Astrocyte of the cerebellum (primary cell): ENCODE measurements at places on chromosomes 1 and 21.
A peak's percentile ranks its signal among the peaks of the same experiment; 100 is the strongest.

DNA sequence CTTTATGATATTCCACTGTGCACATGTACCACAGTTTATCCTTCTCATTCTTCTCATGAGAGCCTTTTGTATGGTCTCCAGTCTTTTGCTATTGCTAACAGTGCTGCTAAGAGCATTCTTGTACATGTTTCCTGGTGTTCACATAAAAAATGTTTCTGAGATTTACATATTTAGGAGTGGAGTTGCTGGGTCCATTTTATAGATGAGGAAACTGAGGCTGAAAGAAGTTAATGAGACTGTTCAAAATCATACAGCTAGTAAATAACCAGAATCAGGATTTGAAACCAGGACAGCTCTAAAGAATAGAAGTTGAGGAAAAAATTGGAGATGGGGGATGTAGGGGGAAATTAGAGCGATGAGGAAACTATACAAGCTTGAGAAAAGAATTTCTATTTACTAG lies 27.8 kb upstream of the RGS16 start:
- DNase-seq: no peak

GRCh38 chr1:33152685-33153432 lies 29.0 kb downstream of the TRIM62 start:
- no peak for DNase-seq

- DNase-seq: no peak
Measured at GRCh38 chr1:1179346-1179982, 5.8 kb downstream of the TTLL10 start.

GRCh38 chr1:150576367-150576711 lies 3.1 kb downstream of the MCL1 start:
- no peak for DNase-seq

DNA sequence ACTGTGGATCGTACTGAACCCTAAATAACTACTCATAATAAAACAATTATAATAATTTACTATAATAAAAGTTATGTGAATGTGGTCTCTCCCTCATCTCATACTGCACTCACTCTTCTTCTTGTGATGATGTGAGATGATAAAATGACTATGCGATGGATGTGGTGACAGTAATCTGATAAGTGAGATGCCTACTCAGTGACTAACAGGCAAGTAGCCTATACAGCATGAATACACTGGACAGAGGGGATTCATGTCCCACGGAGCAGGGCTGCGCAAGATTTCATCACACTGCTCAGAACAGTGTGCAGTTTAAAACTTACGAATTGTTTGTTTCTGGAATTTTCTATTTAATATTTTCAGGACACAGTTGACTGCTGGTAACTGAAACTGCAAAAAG lies 304.0 kb downstream of the DUSP10 start:
- no peak for DNase-seq

DNA sequence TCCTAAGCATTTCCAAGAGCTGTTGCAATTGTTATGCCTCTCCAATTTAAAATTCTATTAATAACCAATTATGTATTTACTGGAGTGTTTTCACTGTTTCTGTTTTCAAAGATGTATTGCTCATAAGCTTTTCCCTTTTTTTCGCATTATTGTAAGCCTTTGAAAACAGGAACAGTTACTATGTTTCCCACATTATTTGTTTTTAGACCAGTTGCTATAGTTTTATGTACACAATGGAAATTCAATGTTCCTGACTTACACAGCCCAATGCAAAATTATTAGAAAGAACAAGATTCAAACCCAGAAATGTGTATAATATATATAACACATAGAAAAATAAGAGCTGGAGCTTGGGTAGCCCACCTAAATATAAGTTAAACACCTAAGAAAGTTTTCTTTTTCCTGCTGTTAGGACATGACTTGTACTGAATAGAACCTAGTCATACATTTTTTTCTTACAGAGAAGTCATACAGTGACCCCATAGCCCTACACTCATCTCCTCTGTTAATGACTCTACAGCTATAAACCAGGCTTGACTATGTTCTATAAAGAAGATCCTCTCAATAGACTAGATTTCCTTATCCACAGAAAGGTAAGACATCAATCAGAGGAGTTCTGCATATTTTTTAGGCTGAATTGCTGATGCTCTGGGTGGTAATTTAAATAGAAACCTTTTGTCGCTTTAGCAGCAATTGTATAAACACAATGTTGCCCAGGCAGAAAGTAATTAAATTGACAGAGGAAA lies 299.6 kb downstream of the USH2A start:
- DNase-seq: no peak

DNA sequence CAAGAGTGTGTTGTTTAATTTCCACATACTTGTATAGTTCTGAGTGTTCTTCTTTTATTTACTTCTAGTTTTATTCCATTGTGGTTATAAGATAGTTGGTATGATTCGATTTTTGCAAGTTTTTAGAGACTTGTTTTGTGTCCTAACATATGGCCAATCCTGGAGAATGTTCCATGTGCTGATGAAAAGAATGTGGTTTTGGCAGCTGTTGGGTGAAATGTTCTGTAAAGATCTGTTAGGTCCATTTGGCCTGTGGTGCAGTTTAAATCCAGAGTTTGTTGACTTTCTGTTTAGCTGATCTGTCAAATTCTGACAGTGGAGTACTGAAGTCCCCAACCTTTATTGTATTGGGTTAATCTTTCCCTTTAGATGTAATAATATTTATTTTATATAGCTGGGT lies 19.5 kb upstream of the TIPRL start:
- no peak for DNase-seq

DNA sequence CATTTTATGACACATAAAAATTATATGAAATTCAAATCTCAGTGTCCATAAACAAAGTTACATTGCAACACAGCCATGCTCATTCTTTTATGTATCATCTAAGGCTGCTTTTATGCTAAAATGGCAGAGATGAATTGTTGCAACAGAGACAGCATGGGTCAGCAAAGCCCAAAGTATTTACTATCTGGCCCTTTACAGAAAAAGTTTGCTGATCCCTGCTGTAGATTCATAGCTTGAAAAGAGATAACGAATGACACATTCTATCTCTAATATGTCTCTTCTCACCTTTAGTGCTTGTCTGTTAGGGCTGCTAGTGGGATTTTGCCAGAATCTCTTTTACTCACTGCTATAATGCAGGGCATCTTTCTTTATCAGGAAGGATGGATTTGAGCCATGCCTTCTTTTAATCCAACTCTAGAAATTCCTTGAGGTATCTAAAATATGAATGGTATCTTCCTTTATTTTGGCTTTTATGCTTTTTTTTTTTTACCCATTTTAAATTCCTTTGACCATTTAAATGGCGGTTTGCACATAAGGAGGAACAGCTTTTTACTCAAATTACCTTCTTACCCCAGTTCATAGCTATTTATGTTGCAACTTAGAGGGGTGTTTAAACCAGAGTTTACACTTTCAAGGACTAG lies 598.2 kb downstream of the PLPP3 start:
- DNase-seq: no peak

DNA sequence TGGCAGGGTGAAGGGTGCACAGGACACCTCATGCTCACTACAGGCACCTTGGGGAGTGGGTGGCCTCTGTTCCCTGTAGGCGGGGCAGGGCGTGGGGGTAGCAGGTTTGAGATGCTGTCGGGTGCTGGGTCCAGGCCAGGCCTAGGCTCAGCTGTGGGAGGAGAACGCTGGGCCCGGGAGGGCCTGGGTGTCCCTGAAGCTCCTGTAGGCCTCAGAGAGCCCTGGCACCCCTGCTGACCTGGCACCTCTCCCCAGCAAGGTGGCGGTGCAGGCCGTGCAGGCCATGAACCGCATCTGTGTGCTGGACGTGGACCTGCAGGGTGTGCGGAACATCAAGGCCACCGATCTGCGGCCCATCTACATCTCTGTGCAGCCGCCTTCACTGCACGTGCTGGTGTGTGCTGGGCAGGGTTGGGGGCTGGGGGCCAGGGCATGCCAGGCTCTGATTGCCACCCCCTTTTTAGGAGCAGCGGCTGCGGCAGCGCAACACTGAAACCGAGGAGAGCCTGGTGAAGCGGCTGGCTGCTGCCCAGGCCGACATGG lies 2.5 kb upstream of the GJC2 start:
- no peak for DNase-seq

GRCh38 chr1:17914131-17914530 lies 159.0 kb downstream of the ACTL8 start:
- no peak for DNase-seq

DNA sequence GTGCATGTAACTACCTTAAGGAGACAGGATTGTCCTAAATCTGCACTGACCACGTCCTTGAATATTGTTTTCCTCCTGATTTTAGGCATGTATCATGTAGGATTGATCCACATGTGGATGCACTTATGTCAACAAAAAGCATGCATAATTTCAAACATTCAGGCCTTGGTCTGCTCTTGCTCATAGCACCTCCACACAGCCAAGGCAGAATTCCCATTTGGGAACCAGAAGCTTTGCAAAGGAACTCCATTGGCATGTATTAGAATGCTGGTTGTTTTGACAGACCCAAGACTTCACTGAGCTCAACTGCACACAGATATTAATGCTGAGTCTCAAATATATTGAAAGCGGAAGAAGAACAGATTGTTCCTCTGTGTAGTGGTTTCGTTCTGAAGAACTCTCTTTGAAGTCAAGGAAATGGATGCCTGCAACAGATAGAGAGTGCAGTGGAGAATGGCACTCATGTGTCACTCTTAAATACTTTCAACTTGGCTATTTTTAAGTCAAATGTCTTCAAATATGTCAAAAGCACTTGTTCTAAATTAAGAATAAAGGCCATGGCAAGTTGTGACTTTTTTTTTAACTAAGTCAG lies 387.6 kb downstream of the LTN1 start:
- no peak for DNase-seq

GRCh38 chr1:201169203-201169602 lies 14.9 kb upstream of the TMEM9 start:
- no peak for DNase-seq

- DNase-seq: no peak
Measured at GRCh38 chr1:6100861-6101783, 55.4 kb downstream of the KCNAB2 start.

GRCh38 chr1:20978413-20978812 lies 191.3 kb upstream of the HP1BP3 start:
- DNase-seq: no peak

GRCh38 chr1:32693455-32694174 lies 9.0 kb downstream of the SYNC start:
- no peak for DNase-seq

- DNase-seq: no peak
Measured at GRCh38 chr21:46297338-46298271, 11.5 kb downstream of the YBEY start.

DNA sequence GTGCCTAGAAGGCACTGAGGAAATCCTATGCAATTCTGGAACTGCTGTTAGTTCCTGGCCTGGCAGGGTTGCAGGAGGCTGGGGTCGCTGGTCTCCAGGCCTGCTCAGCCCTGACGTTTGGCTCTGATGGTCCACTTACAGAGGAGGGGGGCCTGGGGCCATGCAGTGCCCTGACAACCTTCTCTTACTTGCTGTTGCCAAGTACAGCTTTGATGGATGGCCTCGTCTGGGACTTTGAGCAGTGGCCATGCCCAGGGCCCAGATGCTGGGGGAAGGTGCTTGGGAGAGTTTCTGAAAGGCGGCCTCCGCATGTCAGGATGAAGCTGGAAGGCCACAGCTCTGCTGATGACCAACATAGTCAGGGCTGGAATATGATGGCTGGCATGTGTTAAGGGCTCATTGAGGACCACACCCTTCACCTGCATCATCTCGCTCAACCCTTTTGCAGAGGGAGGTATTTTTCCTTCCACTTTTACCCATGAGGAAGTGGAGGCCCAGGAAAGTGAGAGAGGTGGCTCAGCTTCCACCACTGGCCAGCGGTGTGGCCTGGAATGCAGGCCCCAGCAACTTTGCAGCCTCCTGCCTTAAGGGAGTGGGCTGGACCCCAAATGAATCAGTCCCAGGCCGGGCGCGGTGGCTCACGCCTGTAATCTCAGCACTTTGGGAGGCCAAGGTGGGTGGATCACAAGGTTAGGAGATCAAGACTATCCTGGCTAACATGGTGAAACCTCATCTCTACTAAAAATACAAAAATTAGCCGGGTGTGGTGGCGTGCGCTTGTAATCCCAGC lies 34.7 kb upstream of the LRRC3 start:
- DNase-seq: no peak

DNA sequence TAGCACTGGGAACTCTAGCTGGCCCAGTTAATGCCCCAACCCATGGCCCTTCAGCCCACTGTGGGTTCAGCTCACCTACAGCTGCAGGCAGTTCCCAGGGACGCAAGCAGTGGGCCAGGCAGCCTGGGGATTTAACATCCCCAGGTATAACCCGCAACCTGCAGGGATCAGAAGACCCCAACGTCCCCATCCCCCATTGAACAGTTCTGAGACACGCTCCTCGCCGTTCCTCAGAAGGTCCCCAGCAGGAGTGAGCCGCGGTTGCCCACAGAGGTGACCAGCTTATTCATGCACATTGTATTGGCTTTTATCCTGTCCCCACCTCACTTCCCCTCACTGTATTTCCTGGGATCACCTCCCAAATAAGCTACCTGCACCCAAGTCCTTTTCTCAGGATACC lies 5.0 kb upstream of the MATN1 start:
- no peak for DNase-seq

- no peak for DNase-seq
Measured at GRCh38 chr1:77976433-77977076, 2.3 kb downstream of the FUBP1 start.

GRCh38 chr1:161069731-161070270 lies at the start of gene ARHGAP30:
ARHGAP30 (minus strand) TSS chr1:161069891; CDS start chr1:161069624, 267 bp downstream.
- DNase-seq: no peak

- no peak for DNase-seq
Measured at GRCh38 chr1:57551476-57551875, 127.6 kb upstream of the DAB1 start.

DNA sequence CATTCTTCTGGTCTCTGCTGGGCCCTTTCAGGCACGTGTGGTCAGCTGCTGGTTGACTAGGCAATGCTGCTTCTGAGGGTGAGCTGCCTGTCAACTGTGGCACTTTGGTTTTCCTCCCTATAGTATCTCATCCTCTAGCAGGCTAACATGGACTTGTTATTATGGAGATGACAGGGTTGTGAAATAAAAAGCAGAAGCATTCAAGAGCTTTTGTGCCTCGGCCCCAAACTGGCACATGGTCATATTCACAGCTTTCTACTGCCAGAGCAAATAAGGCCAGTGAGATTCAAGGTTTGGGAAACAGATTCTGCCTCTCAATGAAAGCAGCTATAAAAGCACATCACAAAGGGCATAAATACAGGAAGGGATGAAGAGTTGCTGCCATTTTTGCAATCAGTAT lies 1.6 kb upstream of the ZNF124 start:
- no peak for DNase-seq

DNA sequence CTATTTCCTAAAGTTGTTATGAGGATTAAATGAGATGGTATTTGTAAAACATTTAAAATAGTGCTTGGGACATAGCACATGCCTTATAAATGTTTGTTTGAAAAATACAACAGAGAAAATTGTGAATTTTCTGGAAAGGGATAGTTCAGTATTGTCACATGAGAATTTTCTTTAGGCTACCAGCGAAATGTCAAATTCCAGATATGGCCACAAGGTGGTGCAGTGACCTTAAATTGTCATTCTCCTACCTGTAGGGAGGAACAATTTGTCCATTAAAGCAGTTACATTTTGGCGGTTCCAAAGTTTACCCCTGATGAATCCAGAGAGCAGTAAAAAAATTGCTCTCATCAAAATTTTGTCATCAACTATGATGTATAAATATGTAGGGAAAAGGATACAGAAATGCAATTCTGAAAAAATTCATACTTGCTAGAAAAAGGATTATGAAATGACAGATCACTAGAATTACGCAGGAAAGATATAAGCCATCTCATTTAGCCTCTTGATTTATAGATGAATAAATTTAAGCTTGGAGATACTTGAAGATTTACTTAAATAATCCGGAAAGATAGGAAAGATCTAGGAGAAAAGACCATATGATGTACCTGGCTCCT lies 50.2 kb upstream of the TSHB start:
- DNase-seq: peak; percentile 41

GRCh38 chr1:117537291-117537920 lies 68.4 kb upstream of the TENT5C start:
- no peak for DNase-seq
